NCI-H1930 (cell line): ENCODE measurements at places on chromosomes 1 and 21.

GRCh38 chr21:45847870-45848269, 133.7 kb upstream of the COL6A1 start:
- DNase-seq, result no peak

DNA sequence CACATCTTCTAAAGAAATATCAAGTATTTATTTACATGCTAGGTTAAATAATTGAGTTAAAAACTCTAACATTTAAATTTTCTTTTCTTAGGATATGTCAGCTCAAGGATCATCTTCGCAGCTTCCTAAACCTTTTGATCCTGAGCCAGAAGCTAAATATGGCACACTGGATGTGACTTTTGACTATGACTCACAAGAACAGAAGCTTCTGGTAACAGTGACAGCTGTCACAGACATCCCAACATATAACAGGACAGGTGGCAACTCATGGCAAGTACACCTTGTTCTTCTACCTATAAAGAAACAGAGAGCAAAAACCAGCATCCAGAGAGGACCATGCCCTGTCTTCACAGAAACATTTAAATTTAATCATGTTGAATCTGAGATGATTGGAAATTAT, 132.7 kb upstream of the SERTAD4 start:
- DNase-seq, result no peak

- DNase-seq, result no peak
Observed at GRCh38 chr1:99850459-99851291, 514 bp downstream of the AGL start.

DNA sequence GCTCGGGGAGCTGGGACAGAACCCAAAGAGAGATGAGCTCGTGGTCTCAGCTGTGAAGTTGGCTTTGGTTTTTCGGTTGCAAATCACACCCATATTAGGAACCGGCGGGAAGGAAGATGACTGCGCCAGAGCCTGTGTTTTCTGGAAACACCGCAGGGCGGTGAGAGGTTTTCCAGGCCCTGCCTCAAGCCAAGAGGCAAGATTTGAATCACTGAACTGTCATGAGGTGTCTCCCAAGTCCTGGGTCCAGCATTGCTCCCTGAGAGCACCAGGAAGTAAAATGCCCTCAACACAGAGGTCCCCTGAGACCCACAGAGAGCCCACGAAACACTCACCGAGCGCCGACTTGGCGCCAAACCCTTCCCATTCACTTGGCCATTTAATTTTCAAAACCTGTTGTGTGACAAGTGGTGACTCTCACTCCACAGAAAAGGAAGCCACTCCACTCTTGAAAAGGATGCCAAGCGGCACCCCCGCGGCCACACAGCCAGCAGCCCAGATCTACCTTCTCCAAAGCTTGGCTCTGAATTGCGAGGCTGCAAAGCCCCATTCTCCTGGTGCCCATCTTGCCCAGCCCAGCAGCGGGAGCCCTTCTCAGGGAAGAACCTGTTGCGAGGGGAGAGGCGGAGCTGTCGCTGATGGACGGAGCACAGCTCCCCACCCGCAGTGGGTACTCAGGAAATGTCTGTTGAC, 99.0 kb upstream of the RUNX3 start:
- no peak for DNase-seq

DNA sequence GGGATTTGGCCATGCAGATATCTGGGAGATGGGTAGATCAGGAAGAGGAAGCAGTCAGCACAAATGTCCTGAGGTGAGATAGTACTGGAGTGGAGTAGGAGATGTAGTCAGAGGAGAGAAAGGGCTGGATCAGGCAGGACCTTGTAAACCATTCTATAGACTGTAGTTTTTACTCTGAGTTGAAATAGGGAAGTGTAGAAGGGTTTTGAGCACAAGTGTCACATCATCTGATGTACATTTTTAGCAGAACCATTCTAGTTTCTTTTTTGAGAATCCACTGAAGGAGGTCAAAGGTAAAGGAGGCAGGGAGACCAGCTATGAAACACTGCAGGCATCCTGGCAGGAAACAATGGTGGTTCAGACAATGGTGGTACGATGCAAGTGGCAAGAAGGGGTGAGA, 194.6 kb upstream of the RRP15 start:
- no peak for DNase-seq

- no peak for DNase-seq
Observed at GRCh38 chr1:147771226-147772125, 11.1 kb upstream of the GJA5 start.

GRCh38 chr1:60065199-60065598, 8.4 kb downstream of the C1orf87 start:
- DNase-seq, result no peak

DNA sequence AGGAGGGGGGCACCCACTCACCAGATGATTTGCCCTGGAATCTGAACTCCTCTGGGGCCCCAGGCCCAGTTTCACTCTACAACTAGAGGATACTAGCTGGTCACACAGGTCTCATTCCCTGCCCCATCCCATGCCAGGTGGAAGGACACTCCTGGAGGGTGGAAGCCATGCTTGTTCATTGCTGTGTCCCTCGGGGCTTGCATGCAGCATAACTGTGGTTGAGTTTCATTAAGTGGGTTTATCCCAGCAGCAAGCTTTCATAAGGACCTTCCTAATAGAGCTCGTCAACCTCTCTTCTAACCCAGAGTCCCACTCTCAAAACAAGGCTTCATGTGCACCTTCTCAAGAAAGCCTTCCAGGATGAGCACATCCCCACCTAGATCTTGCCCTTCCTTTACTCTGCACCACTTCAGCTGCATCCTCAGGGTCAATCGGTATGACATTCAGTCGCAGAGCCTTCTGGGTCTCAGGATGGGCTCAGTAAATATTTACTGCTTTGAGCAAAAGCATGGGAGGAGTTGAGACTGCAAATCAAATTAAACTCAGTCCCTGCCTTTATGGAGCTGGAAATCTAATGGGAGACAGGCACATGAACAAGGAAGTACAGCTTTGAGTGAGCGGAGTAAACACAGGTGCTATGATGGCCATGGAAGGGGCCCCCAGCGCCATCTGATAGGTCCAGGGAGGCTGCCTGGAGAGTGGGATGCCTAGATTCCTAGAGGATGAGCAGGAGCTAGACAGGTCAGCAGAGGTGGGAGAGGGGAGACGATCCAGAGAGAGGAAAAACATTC, 32.3 kb downstream of the LAMB3 start:
- no peak for DNase-seq

DNA sequence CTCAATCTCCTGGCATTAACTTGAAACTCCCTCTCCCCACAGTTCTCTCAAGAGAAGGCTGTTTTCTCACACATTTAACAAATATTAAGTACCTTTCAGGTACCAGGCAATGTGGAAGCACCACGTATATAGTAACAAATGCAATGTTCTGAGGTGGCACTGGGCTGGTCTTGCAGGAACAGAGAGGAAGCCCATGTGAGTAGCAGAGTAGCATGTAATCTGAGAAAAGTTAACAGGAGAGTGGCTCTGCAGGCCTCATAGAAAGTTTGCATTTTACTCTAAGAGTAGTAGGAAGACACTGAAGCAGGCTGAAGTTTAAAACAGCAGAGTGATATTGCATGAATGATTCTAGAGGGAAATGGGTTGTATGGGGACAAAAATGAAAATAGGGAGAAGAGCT, 21.0 kb downstream of the ZNF281 start:
- no peak for DNase-seq

DNA sequence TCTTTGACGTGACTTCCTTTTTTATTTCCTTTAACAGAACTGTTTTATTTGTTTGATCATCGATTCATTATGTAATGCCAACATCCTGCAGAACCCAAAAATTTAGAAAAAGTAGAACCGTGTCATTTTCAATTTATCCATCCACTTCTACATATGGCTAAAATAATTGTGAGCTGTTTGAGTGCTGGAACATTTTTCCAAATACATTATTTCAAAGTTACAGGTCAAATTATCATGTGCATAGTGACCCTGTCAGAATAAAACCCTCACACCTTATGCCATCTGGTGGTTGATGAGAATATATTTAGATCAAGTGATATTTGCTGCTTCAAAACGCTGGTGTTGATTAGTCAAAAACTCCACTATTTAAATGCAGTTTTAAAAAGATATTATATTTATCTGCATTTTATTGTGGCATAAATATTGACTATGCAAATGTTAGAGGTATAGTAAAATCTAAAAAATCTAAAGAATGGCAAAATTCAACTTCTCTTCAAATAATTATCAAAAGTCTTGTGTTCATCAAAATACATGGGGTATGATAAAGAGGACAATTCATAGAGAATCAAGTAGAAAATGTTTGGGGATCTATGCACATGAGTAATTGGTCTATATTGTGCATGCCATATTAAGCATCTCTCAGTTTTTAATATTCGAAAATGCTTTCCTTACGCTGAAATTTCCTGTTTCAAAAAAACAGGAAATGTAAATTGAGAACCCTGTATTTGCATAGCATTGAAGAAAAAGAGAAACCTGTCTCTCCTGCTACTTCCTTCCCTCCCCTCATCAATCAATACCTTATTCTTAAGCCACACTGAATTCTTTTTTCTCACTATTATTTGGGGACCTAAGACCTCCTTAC, 39.7 kb downstream of the UBE2U start:
- DNase-seq, result peak; percentile 27

- DNase-seq, result no peak
Observed at GRCh38 chr1:38892976-38893375, 11.6 kb upstream of the GJA9 start.

- DNase-seq, result peak; percentile 18
Observed at GRCh38 chr1:156480411-156481192, 20.0 kb downstream of the MEF2D start.

- DNase-seq, result no peak
Observed at GRCh38 chr1:114155706-114156105, 2.0 kb upstream of the SYT6 start.

DNA sequence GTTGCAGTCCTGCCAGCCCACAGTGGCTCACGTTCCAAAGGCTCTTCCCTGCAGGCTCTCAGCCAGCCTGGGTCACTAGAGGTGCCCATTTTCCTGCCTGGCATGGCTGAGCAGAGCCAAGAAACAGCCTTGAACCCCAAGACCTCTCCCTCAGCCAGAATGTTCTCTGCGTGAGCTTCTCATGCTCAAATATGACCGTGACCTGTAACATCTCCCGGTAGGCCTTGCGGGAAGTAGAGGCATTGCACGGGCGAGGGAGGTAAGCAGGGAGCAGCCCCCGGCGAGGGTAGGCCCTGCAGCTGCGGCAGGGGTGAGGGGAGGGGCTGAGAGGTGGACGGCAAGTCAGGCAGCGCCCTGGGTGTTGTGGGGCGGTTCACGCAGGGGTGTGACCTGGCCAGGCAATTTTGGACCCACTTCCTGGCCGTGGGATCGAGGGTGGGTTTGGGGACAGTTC, 20.0 kb downstream of the RRP1 start:
- no peak for DNase-seq

GRCh38 chr21:20882462-20883407, 115.5 kb upstream of the NCAM2 start:
- peak; percentile 3 for DNase-seq

DNA sequence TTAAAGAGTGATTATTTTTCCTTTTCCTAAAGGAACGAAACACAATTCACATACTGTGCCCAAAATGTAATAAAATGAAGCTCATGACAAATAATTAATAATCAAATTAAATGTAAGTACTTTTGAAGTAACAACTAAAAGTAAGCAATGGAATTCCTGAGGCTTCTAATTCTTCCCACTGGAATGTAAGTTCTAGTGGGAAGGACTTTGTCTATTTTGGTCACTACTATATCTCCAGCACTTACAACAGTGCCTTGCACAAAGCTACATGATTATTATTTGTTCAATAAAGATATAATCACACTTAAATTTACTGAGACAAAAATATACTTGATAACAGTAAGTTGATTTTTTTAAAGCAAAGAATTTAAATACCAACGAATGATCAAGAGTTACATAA, 128.8 kb downstream of the COQ8A start:
- DNase-seq, result no peak

DNA sequence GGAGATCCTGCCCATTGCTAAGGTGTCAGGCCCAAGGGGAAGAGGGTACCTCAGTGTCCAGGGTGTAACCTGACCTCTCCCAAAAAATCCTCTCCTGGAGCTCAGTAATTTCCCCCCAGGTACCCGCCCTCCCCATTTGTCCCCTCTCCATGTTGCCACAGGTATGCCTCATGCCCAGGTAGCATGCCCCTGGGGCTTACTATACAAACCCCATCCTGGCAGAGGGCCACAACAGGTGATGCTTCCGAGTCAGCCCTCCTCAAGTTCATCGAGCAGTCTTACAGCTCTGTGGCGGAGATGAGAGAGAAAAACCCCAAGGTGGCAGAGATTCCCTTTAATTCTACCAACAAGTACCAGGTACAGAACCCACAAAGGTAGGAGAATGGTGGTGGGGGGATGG, 15.7 kb downstream of the ATP1A4 start:
- DNase-seq, result no peak

GRCh38 chr1:31689379-31689778, 14.4 kb downstream of the COL16A1 start:
- no peak for DNase-seq

- no peak for DNase-seq
Observed at GRCh38 chr21:20167059-20167458, 831.1 kb upstream of the NCAM2 start.

DNA sequence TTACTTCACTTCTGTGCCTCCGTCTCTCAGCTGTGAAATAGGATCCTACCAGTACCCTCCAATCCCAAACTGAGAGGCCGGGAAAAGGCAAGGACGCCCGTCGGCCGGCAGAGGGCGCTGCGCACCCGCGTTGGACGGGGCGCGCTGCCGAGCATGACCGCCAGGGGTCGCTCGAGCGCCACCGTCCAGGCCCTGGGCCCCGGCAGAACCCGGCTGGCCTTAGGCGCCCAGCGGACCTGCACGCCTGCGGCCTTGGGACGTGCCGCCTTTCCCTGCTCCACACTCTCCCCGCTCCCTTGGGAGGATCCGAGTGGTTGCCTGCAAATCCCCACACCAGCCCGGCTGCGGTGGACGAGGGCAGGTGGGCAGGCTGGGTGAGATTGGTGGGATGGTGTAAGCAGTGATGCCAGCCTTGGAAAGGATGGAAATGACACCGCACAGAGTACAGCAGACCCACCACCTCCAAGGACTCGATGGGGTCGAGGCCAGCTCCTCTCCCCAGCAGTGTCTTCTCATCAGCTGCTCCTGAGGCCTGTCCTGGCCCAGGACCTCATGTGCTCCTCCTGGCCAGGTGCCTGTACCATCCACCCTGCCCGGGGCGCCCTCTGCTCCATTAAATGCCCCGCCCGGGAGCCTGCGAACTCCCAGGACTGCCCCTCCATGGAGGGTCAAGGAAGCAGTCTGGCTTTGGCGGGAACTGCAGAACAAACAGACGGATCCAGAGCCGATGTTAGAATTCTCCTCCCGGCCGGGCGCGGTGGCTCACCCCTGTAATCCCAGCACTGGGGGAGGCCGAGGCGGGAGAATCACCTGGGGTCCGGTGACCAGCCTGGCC, 47.4 kb upstream of the LBR start:
- DNase-seq, result peak; percentile 58
